ENCODE measurements at places on chromosomes 16 and 17.
A peak's percentile ranks its signal among the peaks of the same experiment; 100 is the strongest.

- no peak for DNase-seq
Observed at GRCh38 chr17:55664287-55664686, 58.4 kb downstream of the TMEM100 start.

DNA sequence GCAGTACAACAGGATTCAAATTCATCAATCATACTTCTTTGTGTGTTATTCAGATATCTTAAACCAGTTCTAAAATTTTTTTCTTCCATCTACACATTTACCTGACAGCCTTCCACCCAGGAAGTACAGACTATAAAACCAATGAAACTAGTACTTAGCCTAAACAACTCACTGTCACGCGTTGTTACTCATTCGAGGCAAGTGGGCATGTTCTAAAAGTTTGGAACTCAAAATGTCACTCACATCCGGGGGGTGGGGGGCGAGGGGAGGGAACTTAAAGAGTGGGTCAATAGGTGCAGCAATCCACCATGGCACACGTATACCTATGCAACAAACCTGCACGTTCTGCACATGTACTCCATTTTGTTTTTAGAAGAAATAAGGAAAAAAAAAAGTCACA is 90.4 kb upstream of the PLEKHM1 start:
- no peak for DNase-seq

DNA sequence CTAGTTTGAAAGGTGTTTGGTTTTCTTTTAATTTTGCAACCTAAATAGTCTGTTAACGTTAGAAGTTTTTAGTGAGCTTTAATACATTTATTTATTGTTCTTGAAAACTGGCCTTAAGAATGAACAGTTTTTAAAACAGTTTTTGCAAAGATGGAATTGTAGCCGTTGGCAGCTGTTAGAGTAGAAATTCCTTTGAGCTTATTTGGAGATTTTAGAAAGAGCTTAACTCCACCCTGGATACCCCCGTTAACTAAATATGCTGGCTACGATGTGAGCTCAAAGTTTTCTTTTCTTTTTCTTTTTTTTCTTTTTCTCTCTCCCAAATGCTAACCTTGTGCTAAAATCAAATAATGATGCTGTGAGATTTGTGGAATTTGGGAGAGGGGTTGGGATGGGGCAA is 75.2 kb downstream of the COX10 start:
- no peak for DNase-seq

GRCh38 chr17:19284005-19284959 is 47.1 kb downstream of the EPN2 start:
- no peak for DNase-seq

DNA sequence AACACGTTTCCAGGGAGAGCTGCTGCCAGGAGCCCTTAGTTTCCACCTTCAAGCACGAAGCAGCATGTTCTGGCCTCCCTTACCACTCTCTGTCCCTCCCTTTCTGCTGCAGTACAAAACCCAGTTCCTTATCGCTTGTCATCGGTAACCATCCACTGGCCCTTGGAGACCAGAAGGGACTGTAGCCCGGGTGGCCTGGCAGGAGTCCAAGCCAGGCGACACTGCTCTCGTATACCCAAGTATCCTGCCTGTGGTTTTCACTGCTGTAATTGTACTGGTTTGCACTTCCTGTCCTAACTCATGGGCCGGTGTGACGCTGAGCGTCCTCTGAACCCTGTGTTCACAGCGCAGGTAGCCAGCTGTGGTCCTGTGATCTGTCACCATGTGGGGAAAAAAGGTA is 81.1 kb downstream of the MAF start:
- no peak for DNase-seq

- no peak for DNase-seq
Observed at GRCh38 chr17:57352665-57353175, 96.4 kb downstream of the MSI2 start.

DNA sequence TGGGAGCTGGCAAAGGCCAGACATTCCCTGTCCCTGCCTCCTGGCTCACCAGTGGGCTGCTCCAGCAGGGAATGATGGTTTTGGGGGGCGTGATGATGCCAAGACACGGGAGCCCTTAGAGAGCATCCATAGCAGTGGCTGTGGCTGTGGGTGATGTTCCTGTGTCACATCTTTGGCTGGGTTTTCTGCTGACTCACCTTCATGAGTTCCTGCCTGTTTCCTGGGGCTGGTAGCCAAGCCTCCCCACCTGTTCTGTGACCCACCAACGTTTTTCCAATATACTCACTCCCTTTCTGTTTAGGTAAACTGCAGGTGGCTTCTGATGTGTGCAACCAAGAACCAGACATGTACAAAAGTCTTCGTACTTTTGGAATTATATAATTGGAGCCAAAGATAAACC is 16.5 kb upstream of the NF1 start:
- peak; percentile 35 for DNase-seq

Measured in PC-3 (cell line).